ENCODE measurements at places on chromosomes 1 and 21.

GRCh38 chr1:235979716-235980333 is 85.1 kb downstream of the NID1 start:
- DNase-seq = no peak

GRCh38 chr1:18965206-18966173 is 9.0 kb upstream of the IFFO2 start:
- DNase-seq = no peak

GRCh38 chr1:172003766-172004530 is 162.7 kb downstream of the DNM3 start:
- DNase-seq = no peak

DNA sequence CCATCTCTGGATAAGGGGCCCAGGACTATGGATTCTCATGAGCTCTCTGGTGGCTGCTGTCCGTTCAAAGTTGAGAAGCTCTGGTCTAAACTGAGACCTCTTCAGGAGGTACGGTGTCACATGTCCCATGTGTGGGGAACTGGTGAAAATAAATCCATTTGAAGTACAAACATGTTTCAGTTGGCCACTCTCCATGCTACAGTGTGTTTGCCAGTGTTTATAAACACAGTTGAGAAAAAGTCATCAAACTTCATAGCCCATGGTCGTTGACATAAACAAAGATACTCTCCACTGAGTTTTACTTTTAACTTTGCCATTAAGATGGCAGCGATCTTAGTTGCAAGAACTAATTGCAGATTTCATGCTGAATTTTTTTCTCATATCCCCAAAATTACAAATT is 72.8 kb downstream of the PSMG1 start:
- no peak for DNase-seq

DNA sequence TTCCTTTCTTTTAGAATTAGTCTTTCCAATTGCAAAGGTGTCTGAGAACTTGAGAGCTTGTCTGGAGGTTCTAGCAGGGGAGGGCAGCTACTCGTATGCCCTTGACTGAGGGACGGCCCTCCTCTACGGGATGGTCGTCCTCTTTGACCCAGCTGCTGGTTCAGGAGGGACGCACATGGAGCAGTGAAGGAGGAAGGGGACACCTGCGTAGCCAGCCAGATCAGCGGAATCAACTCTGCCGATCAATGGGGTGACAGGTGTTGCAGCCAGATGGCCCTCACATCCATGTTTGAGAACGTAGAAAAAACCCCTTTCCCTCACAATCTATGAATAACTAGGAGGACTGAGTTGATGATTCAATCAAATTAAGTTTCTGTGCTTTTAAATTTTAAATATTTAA is 15.7 kb upstream of the A3GALT2 start:
- DNase-seq = no peak

- no peak for DNase-seq
Measured at GRCh38 chr1:20237646-20238045, 51.3 kb upstream of the PLA2G2C start.

DNA sequence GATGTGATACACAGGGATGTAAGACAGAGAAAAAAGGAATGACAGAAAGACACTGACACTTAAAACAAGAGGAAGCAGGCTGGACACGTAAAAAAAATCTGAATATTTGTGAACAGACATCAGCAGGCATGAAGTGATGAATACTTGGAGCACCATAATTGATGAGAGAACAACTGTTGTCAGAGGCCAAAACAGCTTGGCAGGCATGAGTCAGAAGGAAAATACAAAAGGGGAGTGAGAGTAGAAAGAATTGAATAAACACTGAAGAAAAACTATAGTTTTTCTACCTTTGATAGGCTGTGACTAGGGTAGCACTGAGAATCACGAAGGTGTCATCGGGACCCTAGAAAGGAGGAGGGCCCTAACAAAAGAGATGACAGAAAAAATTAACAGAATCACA is 21.6 kb upstream of the GUCA2A start:
- no peak for DNase-seq

DNA sequence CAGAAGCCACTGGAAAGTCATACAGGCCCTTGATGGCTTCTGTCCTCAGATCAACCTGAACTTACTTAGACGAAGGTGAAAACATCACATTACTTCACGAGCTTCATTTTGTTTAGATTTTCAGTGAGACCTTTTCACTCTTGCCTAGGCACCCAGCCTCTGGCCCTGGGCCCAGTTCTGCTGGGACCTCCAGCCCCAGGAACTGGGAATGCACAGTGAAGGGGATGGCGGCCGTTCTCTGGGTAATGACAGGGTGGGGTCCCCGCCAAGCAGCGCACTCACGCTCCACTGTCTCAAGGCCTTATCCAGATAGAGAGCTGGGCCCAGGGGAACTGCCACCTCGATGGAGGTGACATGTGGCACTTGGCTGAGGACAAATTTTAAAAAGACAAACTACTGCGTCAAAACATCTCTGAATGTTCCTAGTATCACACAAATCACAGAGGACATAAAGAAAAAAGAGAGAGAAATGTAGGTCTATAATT is 54.8 kb downstream of the NPHP4 start:
- no peak for DNase-seq

DNA sequence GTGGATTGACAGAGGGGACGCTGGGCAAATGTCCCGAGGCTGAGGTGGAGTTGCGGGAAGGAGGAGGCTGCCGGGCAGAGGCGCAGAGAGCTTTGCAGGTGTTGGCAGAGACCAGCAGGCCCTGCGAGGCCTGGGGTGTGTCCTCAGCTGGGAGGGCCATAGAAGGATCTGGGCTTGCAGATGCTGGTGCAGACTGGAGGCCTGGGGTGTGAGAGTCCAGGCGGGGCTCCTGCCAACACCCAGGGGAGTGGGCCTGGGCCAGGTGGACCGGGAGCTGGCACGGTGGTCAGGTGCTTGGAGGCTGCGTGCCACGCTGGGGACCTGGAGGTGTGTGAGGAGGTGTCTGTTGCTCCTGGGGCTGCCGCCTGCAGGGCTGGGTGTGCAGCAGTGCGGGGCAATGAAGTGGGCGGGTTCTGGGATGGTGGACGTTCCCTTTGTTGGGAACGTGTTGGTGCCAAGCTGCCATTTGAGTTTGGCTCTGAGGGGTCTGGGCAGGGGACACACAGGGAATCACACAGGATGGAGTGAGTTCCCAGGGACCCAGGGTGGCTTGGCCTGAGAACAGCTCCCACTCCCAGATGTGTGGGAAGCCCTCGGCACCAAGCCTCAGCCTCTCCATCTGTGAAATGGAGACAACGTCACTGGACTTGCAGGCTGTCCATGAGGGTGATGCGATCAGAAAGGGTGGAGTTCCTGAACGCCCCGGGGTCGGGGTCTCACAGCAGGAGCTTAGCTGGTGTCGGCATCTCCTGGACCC is 39.9 kb upstream of the POFUT2 start:
- no peak for DNase-seq

Measured in activated CD8-positive, alpha-beta memory T cell treated with anti-CD3 and anti-CD28 coated beads for 1 hour (primary cell).